ENCODE measurements at places on chromosomes 7 and 10.

DNA sequence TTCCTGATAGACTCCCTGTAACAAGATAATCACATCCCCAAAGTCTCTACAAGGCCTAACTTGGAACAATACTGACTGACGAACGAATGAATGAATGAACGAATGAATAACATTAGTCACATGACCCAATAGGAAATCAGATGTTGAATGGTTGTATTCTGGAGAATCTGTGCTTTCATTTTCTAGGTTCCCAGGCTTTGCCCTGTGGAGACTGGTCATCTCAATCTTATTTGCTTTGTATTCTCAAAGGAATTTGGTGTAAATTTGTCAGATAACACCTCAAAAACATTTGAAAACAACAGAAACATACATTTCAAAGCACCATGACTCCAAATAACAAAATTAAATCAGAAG is 69.6 kb upstream of the COL1A2 start:
- DNase-seq: no peak

- no peak for DNase-seq
These were observed 101.1 kb downstream of the RAPGEF5 start for GRCh38 chr7:22255834-22256233.

- no peak for DNase-seq
These were observed 35.5 kb downstream of the GRIFIN start for GRCh38 chr7:2440608-2441245.

DNA sequence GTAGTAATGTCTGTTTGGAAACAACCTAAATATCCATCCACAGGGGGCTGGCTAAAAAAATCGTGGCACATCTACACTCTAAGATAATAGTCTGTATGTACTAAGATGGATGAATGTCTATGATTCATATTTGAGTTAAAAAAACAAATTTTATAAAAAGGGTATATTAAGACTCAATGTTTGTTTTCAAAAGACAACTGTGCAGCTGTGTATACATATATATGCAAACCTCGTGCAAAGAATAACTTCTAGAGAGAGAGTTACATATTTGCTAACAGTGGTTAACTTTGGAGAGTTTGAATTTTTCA is 323.5 kb downstream of the PLXNA4 start:
- DNase-seq: no peak

Measured in activated naive CD4-positive, alpha-beta T cell (primary cell).